Activated naive CD4-positive, alpha-beta T cell (primary cell): ENCODE measurements at places on chromosomes 1 and 21.

DNA sequence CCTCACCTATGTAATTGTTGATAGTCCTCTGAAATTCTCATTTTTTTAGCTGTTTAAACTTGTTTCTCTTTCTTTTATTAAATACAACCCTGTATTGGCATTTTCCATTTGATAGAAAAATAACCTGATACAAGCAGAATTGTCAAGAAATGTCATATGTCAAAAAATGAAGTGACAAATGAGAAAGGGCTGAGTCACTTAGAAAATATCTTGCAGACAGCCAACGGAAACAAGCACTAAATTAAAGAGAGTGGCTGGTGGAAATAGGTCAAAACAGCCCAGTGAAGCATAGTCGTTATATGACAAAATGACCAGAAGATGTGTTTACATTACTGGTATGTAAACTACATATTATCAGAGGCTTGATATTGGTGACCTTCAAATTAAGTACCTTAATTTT, 484.4 kb downstream of the PLA2G4A start:
- no peak for DNase-seq

GRCh38 chr1:246208105-246208504, 299.0 kb downstream of the SMYD3 start:
- no peak for DNase-seq

DNA sequence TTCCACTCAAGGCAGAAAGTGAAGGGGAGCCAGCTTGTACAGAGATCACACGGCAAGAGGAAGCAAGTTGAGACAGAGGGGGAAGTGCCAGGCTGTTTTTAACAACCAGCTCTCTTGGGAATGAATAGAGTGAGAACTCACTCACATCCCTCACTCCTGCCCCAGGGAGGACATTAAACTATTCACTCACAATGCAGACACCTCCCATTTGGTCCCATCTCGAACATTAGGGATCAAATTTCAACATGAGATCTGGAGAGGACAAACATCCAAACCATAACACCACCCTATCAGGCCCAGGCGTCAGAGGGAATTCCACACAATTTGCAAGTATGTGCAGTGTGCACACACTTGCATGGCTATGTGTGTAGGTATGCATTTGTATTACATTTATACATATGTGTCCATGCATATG, 62.7 kb downstream of the DMAP1 start:
- no peak for DNase-seq

DNA sequence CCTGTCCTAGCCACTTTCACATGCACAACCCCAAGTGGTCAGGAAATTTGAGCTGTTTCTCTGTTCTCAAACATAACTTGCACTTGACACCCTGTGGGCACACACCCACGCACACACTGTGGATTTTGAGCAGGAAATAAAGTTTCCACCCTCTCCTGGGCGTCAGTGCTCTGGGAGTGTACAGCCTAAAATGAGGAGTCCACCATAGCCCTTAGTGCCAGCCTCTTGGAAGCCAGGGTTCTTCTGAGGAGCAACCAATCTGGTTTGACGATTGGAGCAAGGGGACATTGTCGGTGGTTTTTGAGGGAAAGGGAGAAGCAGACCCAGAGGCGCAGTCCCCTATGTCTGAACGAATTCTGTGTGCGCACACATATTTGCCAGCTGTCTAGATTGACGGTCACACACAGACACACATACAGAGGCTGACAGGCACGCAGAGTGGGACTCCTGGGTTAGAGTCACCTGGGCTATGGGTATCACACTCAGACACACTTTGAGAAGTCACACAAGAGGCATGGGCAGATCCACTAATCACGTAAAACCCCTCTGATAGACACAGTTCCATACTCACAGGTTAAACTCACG, 2.7 kb downstream of the DMBX1 start:
- no peak for DNase-seq

GRCh38 chr1:14037101-14037847, 337.3 kb downstream of the PRDM2 start:
- no peak for DNase-seq

DNA sequence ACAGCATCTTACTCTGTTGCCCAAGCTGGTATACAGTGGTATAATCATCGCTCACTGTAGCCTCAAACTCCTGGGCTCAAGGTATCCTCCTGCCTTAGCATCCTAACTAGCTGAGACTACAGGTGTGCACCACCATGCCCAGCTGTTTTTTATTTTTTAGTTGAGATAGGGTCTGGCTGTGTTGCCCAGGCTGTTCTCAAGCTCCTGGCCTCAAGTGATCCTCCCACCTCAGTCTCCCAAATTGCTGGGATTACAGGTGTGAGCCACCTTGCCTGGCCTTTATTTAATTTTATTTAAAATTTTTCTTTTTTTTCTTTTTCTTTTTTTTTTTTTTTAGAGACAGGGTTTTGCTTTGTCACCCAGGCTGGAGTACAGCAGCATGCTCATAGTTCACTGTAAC, 9.2 kb downstream of the MAP7D1 start:
- no peak for DNase-seq

GRCh38 chr1:29320156-29320940, 84.0 kb downstream of the PTPRU start:
- DNase-seq: no peak

GRCh38 chr1:180970333-180971079, 52.2 kb downstream of the STX6 start:
- DNase-seq: no peak

DNA sequence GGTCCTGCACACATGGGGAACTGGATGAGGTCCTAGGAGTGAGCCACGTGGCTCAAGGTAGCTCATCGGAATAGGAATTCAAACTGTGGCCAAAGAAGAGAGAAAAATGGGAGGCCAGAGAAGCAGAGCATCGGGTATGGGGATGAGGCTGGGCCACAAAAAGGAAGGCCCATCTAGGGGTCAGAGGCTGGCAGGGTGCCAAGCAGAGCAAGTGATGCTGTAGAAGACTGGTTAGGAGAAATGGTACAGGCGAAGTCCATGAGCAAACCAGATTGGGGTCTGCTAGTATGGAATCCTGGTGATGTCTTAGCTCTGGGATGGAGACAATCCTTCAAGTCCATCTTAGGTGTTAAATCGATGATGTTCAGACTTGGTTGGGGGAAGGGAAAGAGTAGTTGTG, 68.0 kb downstream of the TEX35 start:
- no peak for DNase-seq

GRCh38 chr1:225406976-225407725, 20.7 kb downstream of the LBR start:
- no peak for DNase-seq

GRCh38 chr21:44970766-44971671, 31.2 kb downstream of the SLX9 start:
- DNase-seq: no peak

- DNase-seq: no peak
Observed at GRCh38 chr1:156552518-156552917, 19.8 kb downstream of the IQGAP3 start.

GRCh38 chr1:2194319-2194897, at the start of gene FAAP20:
Gene FAAP20 (minus strand): TSS chr1:2194772. CDS start chr1:2194749, 23 bp downstream.
- peak; percentile 69 for DNase-seq

- no peak for DNase-seq
Observed at GRCh38 chr1:115840605-115841460, at the start of gene NHLH2. Gene NHLH2 (minus strand): TSS chr1:115841126. CDS start chr1:115838372, 2,754 bp downstream.

GRCh38 chr1:7375781-7376660, 395.1 kb upstream of the VAMP3 start:
- DNase-seq: no peak

DNA sequence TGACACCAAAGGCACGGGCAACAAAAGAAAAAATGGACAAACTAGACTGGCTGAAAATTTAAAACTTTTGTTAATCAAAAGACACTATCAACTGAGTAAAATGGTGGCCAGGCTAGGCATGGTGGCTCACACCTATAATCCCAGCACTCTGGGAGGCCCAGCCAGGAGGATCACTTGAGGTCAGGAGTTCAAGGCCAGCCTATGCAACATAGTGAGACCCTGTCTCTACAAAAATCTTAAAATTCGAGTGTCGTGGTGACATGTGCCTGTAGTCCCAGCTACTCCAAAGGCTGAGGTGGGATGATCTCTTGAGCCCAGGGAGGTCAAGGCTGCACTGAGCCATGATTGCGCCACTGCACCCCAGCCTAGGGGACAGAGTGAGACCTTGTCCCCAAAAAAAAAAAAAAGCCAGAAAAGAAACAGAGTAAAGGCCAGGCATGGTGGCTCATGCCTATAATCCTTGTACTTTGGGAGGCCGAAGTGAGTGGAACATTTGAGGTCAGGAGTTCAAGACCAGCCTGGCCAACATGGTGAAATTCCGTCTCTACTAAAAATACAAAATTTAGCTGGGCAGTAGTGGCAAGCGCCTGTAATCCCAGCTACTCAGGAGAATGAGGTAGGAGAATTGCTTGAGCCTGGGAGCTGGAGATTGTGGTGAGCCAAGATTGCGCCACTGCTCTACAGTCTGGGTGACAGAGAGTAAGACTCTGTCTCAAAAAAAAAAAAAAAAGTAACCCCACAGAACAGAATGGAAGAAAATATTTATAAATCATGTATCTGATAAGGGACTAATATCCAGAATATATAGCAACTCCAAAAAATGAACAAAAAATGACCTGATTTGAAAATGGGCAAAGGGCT, 8.0 kb downstream of the TUT4 start:
- DNase-seq: no peak

DNA sequence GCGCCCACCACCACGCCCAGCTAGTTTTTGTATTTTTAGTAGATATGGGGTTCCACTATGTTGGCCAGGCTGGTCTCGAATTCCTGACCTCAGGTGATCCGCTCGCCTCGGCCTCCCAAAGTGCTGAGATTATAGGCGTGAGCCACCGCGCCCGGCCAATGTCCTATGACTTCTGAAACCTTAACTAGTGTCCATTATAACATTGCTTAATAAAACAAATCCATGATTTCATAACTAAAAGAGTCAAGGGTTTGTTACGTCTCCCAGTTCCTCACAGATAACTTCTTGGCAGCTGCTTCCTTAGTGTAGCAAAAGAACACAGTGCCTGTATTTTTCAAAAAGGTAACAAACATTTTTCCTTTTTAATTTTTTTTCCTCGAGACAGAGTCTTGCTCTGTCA, 53.6 kb downstream of the FBXO42 start:
- no peak for DNase-seq

GRCh38 chr1:21651214-21652042, 17.7 kb downstream of the RAP1GAP start:
- DNase-seq: no peak

GRCh38 chr1:45008076-45008475, 3.0 kb downstream of the HECTD3 start:
- no peak for DNase-seq

DNA sequence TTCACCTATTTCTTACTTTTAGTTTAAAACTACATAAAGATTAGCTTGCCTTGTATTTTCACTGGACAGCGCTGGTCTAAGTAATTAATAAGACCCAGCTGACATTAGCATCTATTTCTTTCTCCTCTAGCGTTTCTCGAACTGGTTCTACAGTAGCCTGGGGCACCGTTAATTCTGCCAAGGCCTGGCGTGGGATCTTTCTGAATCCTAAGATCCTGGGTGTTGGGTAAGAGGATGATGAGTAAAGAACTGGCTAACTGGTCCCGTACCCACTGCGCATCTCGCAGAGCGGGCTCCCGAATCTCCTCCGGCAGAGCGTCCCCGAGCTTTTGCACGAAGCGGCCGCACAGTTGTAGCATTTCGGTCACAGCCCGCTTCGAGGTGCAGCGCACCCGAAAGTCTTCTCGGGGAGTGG, 309 bp downstream of the NSL1 start:
- no peak for DNase-seq

DNA sequence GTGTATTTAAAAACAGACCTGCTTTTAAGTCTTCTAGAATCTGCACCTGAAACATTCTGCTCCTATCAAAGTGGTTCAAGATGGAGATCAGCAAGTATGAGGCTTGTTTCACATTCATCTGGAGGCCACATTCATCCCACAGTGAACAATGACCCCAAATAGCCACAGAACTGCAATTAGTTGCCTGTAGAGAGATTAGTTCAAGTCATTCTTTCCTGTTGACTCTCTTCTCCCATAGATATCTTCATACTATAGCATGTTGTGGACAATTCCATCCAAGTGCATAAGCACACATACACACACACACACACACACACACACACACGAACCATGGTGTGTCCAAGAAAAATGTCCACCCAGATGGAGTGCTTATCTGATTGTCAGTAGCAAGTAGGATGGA, 101.7 kb upstream of the FGGY start:
- DNase-seq: no peak

- DNase-seq: no peak
Observed at GRCh38 chr21:29549614-29550013, 250.9 kb downstream of the BACH1 start.

GRCh38 chr1:199182186-199182843, 543.5 kb downstream of the PTPRC start:
- no peak for DNase-seq

DNA sequence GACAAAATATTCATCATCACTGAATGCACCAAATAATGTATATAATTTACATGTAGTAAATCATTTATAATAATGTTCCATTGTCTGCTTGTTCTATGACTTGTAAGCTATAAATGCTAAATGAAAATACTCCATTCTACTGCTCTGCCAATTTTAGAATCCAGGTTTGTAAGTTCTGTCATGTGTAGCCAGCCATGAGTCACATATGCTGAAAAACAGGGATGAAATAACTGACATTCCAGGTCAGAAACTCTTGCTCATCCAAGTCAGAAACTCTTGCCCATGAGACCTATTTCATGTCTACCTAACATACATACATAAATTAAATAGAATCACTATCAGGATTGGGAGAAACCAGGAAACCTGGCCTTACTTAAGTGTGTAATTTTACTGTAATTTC, 95.6 kb downstream of the ASH1L start:
- DNase-seq: no peak

- DNase-seq: no peak
Observed at GRCh38 chr1:155893389-155894142, 17.6 kb downstream of the RIT1 start.

GRCh38 chr1:226867461-226868054, 2.9 kb upstream of the PSEN2 start:
- no peak for DNase-seq

DNA sequence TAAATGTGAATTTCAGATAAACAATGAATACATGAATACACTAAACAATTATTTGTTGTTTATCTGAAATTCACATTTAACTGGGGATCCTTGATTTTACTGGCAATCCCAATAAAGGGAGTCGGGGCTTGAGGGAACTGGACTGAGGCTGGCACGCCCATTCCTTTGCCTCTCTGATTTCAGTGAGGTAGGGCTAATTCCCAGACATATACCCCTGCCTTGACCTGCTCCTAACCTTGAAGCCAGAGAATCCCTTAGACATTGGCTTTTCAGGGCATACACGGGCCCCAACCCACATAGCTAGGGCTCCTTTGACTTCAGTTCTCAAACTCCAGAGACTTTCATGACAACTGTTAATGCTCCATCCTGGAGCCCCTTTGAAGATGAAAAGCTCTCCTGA, 10.8 kb upstream of the UTP25 start:
- DNase-seq: no peak

- DNase-seq: no peak
Observed at GRCh38 chr1:36602184-36602583, 119.5 kb upstream of the CSF3R start.

DNA sequence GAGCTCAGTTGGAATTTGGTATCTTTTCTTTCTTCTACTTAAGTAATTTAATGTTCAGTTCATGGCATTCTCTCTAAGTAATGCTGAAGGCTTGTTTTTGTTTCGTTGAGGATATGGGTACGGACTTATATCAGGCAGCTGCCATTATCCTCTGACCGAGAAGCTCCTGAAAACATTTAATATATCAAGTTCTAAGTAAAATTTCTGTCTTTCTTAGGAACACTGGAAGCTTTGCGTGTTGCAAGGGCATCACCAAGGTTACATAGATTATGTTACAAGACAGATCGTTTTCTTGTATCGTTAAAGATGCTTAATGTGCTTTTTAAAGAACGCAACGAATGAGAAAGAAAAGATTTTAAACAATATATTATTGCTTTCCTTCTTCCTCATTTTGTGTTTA, 1.0 kb upstream of the GALNT2 start:
- no peak for DNase-seq

- no peak for DNase-seq
Observed at GRCh38 chr1:234893725-234894630, 234.7 kb downstream of the TOMM20 start.
